ENCODE measurements at places on chromosomes 5 and 9.

DNA sequence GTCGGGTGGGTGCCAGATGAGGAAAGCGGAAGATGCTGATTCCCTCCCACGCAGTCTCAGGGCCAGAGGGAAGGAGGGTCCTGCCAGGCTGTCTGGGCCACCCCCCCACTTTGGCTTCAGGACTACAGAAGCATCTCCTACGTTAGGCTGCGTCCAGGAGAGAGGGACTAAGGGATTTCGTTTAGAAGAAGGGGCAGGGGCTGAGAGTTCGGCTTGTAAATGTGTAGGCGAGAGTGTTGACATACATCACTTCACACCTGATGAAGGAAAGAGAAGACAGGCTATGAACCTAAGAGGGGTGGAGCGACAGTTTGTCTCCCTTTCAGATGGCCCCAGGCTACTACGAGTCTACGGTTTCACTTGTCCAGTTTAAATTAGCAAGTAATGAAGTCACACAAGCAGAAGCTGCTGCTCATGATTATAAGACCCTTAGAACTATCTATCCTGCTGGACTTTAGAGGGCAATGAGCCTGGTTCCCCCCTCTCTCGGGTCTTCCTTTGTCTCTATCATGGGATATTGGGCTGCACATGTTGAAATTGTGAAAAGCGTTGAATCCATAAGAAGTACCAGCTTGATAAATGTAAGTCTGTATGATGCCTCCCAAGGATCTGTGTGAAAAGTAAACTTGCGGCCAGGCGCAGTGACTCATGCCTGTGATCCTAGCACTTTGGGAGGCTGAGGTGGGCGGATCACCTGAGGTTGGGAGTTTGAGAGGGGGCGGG lies 193.0 kb downstream of the AOPEP start:
- no peak for DNase-seq

DNA sequence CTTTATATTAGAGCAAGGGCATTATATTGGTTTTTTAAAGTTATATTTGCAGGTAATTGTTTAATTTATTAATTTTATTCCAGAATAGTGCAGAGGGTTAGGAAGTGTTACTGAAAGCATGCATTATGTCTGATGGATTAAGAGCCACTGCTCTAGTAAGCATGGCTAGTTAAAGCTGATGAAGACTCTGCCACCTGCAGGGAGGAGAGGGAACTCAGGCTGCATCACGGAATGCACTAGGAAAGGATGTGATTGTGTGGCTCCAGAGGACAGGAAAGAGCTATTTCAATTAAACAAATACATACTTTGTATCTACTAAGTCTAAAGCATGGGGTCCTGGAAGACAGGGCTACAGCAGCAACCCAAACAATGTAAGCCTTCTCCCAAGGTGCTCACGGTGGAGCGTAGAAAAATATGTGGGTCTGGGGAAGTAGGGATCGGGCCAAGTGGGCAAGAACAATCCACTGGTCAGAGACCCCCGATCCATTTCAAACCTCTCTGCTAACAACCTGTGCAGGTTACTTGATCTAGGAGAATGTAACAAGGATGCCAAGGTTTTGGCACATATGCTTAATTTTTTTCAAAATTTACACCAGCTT lies 15.3 kb upstream of the GRXCR2 start:
- peak; percentile 21 for DNase-seq

DNA sequence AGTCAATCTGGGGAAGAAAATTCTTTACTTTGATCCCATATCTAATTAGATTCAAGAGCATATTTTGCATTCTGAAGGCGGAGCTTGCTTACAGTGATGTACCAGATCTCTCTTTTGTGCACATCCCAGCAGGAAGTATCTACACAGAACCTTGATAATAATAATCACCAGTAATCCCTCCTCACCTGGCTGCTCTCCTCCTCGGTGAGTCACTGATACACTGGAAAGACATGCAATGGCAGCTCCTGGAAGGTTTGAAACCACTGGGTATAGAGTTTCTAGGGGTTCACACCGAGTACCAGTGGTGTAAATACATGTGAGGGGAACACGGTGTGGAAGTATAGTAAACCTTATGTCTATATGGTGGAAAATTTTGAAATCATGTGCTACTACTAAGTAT lies 205.5 kb upstream of the TARS1 start:
- no peak for DNase-seq

DNA sequence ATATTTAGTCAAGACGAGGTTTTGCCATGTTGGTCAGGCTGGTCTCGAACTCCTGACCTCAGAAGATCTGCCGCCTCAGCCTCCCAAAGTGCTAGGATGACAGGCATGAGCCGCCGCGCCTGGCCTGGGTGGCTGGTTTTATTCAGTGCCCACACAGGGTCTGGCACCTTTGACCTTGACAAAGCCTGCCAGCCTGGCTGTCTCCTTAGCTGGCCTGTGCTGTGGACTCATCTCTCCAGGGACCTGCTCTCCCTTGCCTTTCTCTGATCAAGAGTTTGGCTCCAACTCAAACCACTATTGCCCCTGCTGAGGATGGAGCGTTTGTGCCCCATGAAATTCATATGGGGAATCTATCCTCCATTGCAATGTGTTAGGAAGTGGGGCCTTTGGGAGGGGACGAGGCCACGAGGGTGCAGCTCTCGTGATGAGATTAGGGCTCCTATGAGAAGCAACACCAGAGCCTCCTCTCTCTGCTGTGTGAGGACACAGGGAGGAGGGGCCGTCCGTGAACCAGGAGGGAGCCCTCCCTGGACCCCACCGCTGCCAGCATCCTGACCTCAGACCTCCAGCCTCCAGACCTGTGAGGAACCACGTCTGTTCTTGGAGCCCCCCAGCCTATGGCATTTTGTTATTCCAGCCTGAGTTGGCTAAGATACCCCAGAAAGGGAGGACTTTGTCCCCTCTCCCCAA lies 45.0 kb downstream of the MRPL36 start:
- DNase-seq, result no peak

DNA sequence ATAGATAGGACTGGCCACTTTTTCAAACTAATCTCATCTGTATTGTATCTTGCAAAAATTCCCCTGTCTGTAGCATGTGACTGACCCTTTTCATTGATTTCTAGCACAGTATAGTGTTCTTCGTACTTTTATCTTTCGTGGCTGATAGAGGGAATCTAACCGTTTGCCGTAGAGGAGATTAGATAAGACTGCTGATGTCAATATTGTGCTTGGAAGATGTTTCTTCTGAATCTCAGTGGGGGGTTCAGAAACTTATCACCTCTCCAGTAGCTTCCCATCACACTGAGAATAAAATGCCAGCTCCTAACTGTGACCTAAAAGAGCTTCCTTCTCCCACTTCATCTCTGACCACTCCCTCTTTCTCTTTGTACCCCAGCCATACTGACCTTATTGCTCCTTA lies 25.4 kb upstream of the ALDOB start:
- DNase-seq, result no peak

DNA sequence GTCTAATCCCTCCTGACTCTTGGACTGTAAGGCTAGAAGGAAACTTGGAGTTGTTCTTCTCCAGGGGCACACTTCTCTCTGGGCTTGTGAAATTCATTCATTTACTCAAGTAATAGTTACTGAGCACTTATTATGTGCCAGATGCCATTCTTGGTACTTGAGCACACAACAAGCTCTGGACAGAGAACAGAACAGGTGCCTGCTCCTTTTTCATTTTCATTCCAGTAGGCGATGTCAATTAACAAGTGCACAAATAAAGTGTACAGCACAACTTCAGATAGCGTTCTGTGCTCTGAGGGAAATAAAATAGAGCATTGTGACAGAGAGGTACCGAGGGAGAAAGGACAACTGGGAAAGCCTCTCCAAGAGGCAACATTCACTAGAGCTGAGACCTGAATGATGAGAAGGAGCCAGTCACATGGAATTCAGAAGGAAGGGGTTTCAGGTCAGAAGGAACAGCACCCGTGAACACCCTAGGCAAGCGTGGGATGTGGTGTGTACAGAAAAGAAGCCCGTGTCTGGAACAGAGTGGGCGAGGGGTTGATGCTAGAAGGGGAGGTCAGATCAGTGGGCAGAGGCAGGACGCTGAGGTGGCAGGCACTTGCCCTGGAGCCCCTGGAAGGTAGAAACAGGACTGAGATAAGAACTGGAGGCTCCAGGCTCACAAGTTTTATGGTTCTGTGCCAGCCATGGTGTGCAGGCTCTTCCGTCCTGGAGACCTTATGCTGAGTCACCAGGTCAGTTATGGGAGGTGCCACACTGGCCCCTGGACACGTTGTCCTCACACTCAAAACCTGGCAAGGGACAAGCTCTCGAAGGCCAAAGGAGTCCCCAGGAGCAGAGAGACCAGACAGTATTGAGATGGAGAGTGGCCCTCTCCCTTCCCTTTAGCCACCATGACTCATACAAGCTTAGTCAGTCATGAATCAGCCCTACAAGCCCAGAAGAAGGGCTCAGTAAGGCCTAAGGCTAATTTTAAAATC lies 7.2 kb upstream of the ABLIM3 start:
- DNase-seq, result no peak

- DNase-seq, result no peak
Measured at GRCh38 chr5:39270225-39270848, 51.0 kb upstream of the FYB1 start.

- DNase-seq, result no peak
Measured at GRCh38 chr5:157308836-157309465, 43.0 kb downstream of the CYFIP2 start.

DNA sequence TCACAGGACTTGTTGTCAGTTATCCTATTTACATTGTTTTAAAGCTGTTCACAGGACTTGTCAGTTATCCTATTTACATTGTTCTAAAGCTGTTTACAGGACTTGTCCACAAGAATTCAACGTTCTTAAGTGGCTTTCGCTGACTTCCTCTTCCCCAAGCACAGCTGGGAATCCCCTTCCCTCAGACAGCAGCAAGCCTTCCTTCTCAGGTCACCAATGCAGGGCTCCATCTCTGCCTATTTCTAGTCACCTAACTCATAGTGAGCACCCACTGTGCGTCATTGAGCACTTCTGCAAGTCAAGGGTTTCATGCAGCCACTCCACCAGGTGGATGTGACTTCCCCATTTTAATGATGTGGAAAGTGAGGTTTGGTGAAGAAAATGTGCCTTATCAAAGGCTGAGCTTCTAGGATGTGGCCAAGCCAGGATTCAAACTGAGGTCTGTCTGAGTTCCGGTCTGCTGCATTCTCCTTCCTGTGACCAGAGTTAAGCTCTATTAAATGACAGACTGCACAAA lies 109.8 kb upstream of the ZNF462 start:
- DNase-seq, result peak; percentile 13

GRCh38 chr9:4382722-4383317 lies 83.0 kb upstream of the GLIS3 start:
- no peak for DNase-seq

GRCh38 chr5:3542158-3542557 lies 53.5 kb upstream of the IRX1 start:
- no peak for DNase-seq

- no peak for DNase-seq
Measured at GRCh38 chr9:84758817-84759216, 89.3 kb downstream of the NTRK2 start.

DNA sequence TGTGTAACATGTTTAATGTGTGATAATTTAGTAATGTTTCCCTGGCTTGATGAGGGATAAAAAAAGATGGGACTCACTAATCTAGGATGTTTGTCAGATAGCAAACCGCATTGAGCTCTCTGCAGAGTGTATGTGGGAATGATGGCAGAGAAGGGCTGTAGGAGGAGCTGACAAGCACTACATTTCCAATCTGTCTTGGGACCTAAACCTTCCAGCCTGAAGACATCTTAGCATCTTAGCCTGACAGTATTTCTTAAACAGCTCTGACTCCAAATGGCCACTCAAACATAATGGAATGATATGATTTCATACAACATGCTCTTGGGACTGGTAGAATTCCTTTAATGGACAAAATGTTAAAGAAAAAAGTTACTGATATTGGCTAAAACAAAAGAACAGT lies 116.7 kb downstream of the PPP2R2B start:
- no peak for DNase-seq

GRCh38 chr5:35162848-35163709 lies 67.2 kb downstream of the PRLR start:
- DNase-seq, result no peak

Measured in BE2C (cell line).